Anterior cingulate cortex (tissue), 58 donors: ENCODE measurements at places on chromosomes 1 and 21.

DNA sequence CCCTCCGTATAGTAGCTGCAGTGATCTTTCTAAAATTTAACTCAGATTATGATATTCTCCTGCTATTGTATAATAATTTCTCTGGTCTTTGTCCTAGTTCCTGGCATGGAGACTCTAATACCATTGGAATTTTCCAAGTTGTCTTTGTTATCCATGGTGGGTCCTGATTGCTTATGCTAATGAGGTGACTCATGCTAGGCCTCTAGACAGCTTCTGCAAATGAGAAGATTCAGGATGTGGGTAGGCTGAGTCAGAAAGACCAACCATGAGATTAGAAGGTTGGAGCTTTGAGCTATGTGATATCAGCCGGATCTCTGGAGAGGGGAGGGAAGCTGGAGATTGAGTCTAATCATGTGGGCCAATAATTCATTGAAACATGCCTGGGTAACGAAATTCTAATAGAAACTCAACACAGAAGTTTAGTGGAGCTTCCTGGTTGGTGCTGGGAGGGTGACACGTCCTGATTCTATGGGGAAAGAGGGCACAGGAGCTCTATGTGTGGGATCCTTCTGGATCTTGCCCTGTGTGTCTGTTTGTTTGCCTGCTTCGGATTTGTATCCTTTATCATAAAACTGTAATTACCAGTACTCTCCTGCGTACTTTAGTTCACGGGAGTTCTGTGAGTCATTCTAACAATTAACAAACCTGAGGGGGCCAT lies 73.2 kb upstream of the CNIH3 start:
- no peak for DNase-seq

DNA sequence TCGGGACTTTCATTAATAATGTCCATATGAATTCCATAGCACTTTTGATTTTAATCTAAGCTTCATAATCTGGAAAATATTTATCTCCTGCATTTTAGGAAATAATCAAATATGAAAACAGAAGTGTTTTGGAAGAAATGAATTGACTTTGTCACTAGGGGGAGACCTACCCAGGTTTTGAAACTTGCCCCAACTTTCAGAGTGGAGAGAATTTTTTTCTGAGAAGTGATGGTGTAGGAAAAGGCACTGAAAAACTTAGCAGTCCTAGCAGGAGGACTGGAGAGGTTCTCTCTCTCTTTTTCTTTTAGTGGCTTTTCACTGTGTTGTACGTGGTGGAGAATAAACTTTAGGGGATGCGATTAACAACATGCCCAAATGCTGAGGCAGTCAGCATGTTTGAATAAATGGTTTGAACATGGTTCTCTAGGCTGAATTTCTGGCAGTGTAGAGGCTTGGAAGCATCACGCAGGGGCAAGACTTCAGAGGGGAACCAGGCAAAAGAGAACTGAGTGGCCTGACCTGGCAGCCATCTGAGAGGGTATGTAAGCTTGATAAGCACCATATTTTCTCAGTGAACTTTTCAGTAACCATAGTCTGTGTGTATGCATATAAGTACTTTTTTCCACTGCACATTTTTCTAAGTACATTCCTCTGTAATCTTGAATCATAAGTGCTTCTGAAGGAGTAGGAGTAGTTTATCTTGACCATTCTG lies 68.3 kb upstream of the NEK7 start:
- no peak for DNase-seq

- no peak for DNase-seq
Observed at GRCh38 chr21:38831526-38832467, 26.1 kb downstream of the ETS2 start.

DNA sequence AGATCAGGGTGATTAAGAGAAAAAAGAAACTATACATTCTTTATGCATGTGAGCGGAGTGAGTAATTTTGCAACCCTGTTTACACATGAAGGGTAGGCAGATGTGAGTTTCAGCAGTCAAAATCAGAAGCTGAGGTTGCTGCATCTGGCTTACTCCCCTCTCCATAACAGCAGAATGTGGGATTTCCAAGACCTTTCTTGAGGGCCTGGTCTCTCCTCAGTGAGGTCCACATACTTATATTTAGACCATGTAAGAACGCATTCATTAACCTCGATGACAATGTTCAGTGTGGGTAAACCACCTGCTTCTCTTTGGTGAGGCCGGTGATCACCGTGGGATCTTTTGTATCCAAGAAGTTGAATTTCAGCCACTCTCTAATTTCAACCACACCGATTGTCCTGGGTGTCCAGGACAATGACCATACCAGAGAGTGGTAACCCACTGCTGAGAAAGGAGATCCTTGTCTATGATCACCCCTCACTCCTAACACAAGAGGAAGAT lies 18.7 kb upstream of the RAP1A start:
- no peak for DNase-seq

- DNase-seq = no peak
Observed at GRCh38 chr1:92117526-92117925, 37.4 kb downstream of the BTBD8 start.

DNA sequence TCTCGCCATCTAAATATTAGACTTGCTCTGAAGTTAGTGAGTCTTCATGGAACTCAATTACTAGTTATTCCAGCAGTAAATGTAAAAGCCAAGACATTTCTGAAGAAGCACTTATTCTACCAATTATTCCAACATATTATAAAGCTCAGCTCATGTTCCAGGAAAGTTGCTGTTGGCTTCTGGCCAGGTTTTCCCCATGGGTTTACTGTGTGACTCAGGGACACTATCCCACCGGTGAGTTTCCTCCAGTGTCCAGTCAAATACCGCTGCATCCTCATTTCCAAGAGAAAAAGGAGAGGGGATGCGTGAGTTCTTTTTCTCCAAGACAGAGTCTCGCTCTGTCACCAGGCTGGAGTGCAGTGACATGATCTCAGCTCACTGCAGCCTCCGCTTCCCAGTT lies 9.2 kb upstream of the HHIPL2 start:
- no peak for DNase-seq

DNA sequence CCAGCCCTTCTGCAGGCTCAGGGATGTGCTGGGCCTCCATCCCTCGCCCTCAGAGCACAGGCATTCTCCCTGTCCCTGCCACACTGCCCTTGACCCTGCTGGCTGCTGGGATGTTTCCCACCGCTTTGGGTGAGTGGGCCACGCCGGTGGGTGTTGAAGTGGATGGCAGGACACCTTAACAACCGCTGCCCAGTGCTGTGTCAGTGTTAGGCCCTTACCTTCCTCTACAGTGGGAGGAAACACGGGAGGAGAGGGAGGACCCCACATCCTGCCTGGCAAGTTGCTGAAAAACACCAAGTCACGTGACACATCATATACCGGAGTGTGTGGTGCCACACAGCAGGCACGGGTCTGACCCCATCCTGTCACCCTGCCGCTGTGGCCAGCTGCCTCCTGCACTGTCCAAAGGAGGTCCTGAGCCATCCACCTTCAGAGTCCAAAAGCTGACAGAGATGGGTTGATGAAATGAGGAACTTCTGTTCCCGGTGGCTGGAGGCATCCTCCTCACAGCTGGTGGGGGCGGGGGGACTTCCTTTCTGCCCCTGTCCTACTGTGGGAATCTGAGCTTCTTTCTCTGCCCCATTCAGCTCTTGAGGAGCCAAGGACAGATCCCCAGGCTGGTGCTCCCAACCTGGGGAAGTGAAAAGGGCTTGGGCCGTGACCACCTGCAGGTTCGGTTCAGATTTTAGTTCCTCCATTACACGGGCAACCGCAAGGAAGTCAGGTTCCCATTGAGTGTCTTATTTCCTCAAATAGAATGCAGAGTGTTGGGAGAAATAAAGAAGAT lies 3.2 kb upstream of the THEMIS2 start:
- no peak for DNase-seq

DNA sequence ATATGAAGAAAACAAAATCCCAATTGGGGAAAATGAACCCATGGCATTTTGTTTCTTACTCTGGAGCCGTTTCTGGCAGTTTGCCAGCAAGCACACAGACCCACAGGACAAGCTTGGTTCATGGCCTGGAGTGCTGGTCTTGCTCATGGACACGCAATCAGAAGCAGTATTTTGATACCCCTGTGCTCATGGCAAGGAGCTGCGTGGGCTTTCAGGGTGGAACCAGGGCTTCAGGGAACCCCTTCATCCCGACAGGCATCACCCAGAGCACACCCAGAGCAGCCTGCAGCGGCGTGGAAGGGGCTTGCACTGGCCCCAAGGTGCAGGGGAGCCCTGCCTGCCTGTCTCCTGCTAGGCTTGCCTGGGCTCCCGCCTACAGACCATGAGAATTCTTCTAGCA lies 45.4 kb upstream of the PCBP3 start:
- no peak for DNase-seq

DNA sequence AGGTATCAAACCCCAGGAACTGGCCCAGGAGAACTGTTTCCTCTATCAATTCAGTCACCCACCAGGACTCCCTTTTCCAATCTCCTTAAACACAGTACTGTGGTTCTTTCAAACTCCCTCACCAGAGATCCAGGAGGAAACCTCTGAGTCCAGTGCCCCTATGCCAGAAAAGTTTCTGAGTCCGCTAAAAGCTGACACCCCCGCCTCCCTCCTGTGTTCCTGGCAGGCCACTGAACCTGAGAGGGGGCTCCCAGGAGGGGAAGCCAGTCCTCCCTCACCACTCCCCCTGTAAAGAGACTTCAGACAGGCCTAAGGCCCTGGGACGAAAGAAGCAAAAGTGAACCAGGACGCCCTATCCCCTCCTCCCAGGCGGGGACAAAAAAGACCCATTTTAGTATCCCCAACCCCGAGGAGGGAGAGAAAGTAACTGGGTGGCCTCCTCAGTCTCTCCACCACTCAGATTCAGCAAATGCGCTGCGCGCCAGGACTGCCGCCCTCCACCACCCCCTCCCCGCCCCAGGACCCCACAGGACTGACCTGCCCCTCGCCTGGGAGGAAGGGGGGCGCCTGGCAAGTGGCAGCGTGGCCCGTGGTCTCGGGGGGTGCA lies 624 bp downstream of the SLC41A1 start:
- DNase-seq = peak; percentile 52

GRCh38 chr1:223033658-223034057 lies 109.4 kb downstream of the TLR5 start:
- DNase-seq = no peak

DNA sequence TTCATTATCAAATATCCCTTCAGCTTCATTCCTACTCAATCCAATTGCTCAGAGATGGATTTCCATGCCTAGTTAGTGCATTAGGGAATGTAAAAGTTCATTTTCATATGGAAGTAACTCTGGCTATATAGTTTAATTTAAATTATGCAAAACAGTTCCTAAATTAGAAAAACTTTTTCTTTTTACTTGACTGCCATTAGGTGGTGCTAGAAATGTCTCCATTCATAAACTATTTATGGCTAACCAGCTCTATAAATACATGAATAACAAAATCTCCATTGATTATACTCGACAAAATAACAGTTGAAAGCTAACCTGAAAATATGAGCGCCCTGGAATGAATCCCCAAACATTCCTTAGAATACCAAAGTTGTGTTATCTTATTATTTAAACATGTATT lies 311.4 kb downstream of the USH2A start:
- no peak for DNase-seq

- DNase-seq = no peak
Observed at GRCh38 chr1:111227434-111227833, at the start of gene CHI3L2. Gene CHI3L2, plus strand, starts transcription at chr1:111227713. Its CDS starts 17 bp downstream, at chr1:111227730.

DNA sequence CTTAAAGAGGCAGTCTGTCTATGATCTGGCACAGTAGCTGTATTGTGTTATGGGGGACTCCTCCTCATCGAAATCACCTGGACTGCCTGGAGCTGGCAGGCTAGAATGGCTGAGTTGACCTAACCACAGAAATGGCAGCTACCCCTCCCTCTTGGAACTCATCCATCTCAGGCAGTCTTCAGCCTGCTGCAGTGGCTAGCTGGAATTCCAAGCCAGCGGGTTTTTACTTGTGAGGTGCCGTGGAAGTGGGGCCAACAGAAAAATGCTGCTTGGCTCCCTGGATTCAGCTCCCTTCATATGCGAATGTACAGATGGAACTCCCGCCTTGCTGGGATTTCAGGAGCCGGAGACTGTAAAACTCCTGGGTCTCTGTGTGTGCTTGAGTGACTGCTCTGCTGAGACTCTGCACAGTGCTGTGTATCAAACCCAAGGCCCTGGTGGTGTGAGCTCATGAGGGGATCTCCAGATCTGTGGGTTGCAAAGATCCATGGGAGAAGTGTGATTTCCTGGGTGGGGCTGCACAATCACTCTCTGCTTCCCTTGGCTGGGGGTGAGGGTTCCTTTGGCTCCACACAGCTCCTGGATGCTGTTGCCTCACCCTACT lies 316.9 kb downstream of the CTH start:
- no peak for DNase-seq

- DNase-seq = no peak
Observed at GRCh38 chr21:14366998-14367397, 15.9 kb downstream of the HSPA13 start.

DNA sequence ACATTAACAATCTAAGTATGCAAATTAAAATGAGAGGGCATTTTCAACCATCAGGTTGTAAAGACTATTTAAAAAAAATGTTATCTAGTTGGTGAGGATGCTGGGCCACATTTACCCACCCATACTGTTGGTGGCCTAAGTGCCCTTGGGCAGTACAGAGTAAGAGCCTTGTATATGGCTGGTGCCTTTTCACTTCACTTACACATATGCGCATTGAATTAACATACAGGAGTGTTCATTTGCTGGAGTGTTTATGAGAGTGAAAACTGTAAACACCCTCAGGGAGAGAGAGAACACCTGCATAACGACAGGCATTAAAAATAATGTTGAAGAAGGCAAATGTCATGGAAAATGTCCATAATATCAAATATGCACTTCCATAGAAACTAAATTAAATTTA lies 427.1 kb downstream of the PCP4 start:
- no peak for DNase-seq

DNA sequence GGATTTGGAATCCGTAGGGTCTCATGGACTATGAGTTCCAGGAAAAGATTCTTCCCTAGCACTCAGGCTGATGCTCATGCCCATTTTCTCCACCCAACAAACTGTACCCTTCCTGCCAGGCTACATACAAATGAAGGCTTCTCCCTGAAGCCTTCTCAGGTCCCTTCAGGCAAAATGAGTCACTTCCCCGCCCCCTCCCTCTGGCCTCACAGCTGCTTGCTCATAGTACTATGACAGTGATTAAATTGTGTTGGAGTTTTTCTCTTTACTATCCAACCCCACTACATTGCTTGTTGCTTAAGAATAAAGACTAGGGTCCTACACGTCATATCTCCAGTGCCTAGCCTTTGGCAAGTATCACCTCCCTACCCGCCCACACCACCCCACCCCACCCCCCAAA lies 207.6 kb upstream of the NFIA start:
- no peak for DNase-seq

- no peak for DNase-seq
Observed at GRCh38 chr1:35164893-35165292, 28.1 kb downstream of the SFPQ start.

DNA sequence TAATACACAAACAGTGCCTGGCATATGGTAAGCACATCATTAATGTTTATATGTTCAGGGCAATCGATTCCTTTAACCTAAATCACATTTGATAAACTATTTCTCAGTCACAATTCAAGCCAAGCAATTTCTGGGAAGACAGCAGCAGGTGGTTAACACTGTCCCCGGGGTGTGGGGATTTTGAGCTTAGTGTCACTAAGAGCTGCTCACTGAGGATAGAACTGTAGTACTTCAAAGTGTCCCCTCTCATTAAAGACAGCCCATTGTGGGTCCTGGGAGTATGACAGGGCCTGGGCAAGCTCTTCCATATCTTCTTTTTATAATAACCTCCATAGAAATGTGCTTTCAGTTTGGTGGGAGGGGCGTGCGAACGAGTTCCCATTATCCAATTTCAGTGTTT lies 8.4 kb upstream of the GALNT2 start:
- no peak for DNase-seq

- DNase-seq = no peak
Observed at GRCh38 chr1:168621356-168621755, 45.0 kb downstream of the XCL1 start.
